ENCODE measurements at places on chromosomes 6 and 20. TPM values are rescaled to one million over a fixed set of nuclear protein-coding genes. Genes with fewer than 3 reads are reported as not detected.

The TGM6 gene
- total RNA-seq: not detected

The RIMS1 gene
- total RNA-seq: 2.3 TPM

The MAP1LC3A gene
- 28.3 TPM for total RNA-seq

The PFDN4 gene
- 31.9 TPM for total RNA-seq

The CDK5RAP1 gene
- total RNA-seq: 16.4 TPM

All from smooth muscle cell of the pulmonary artery (primary cell).